ENCODE measurements at places on chromosomes 13 and 19. TPM values are rescaled to one million over a fixed set of nuclear protein-coding genes. Genes with fewer than 3 reads are reported as not detected.

Gene ZNF581
- total RNA-seq: 22.6 TPM

Gene RFPL4A
- total RNA-seq: not detected

Gene CGB8
- not detected for total RNA-seq

Gene HCST
- total RNA-seq: 0.47 TPM

Gene CD177
- 0.19 TPM for total RNA-seq

Gene KLK15
- 0.09 TPM for total RNA-seq

Gene UNC13A
- total RNA-seq: 0.09 TPM

Data from endothelial cell of coronary artery (primary cell).